Left renal pelvis (tissue), 4 donors: ENCODE measurements at places on chromosomes 2 and 18. TPM values are rescaled to one million over a fixed set of nuclear protein-coding genes. Genes with fewer than 3 reads are reported as not detected.

The GAREM1 gene
- polyA plus RNA-seq, result 33.1 TPM

The FKBP7 gene
- 60.1 TPM for polyA plus RNA-seq

The GAL3ST2 gene
- polyA plus RNA-seq, result 0.40 TPM

The LDLRAD4 gene
- 10.9 TPM for polyA plus RNA-seq

The NFE2L2 gene
- polyA plus RNA-seq, result 162 TPM
